ENCODE measurements at places on chromosomes 4 and X. TPM values are rescaled to one million over a fixed set of nuclear protein-coding genes. Genes with fewer than 3 reads are reported as not detected.

- peak; percentile 39 for DNase-seq
Measured at GRCh38 chrX:48648336-48648751, 35.3 kb upstream of the WAS start.

DNA sequence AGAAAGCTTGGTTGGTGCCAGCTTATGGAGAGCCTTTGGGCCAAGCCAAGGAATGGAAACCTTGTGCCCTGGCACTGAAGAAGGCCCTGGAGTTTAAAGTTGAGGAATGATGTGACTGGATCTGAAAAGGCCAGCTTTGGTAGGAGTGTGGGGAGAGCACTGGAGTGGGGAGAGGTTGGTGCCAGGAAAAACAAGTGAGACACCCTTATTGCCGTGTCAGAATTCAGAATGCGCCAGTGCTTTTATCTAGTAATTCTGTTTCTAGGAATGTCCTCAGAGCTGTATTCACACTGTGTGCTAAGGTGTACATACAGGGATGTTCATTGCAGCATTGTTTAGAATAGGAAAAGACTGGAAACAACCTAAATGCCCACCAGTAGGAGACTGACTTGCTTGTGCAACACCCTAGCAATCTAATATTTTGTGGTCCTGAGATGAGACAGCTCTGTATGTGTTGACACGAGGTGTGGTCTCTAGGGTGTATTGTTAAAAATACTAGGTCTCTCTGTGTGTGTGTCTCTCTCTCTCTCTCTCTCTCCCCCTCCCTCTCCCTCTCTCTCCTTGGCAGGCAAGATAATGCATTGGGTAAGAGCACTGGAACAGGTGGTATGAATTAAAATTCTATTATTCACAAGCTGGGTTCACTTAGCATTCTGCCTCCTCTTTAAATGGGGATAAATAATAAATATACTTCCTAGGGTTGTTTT lies 107.8 kb downstream of the GATB start:
- DNase-seq, result peak; percentile 41

ZCCHC18 gene
- polyA plus RNA-seq, result 1.5 TPM

BEND4 gene
- polyA plus RNA-seq, result 0.10 TPM

NDNF gene
- 6.8 TPM for polyA plus RNA-seq
